CD4-positive, alpha-beta T cell treated with Interleukin-4 for 4 hours (primary cell): ENCODE measurements at places on chromosomes 13 and 19.

- no peak for DNase-seq
Measured at GRCh38 chr13:39542361-39542760, 60.6 kb downstream of the LHFPL6 start.

DNA sequence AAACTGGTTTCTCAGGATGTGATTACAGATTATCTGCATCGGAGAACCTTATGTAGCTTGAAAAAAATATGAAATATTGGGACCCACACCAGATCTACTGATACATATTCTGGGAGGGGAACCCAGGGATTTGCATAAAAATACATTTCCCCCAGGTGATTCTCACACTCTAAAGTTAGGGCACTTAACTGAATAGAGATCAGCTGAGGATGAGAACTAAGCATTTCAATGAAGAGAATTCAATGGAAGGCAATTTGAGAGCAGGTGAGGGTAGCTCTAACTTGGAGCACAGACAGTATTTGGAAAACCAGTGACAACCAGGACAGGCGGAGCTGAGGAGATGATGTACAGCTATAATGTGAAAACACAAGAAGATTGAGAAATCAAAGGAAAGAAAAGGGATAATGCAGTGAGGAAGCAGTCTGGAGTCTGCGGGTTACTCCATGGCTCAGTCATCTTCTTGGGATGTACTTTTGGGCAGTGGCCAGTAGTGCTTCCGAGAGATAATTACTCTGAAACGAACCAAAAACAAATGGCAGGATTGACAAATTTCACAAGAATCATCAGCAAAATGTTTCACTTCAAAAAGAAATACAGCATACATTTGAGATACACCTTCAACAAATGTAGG, 6.1 kb upstream of the OXGR1 start:
- no peak for DNase-seq

DNA sequence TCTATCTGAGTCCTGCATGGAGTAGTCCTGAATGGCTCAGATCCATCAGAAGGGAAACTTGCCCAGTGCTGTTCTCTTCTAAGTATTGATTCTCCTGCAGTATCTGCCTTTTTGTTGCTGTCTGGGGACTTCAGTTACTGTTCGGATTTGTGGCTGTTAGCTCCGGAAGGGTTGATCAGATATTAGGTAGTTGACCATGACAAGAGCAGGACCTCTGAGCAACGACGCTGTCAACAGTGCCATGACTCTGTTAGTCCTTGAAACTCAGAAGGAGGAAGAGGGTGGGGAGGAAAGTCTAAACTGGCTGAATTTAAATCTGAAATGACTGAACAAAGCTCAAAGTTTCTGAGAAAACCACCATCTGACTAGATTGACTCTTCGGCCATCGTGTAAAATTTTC, 42.2 kb downstream of the CCNE1 start:
- DNase-seq = no peak

GRCh38 chr19:16509141-16510061, 13.2 kb downstream of the C19orf44 start:
- DNase-seq = no peak

- peak; percentile 37 for DNase-seq
Measured at GRCh38 chr13:94345374-94346195, 133.9 kb downstream of the DCT start.

- DNase-seq = no peak
Measured at GRCh38 chr13:111858571-111858970, 208.4 kb upstream of the SOX1 start.
